ENCODE measurements at places on chromosomes 12 and 14.

DNA sequence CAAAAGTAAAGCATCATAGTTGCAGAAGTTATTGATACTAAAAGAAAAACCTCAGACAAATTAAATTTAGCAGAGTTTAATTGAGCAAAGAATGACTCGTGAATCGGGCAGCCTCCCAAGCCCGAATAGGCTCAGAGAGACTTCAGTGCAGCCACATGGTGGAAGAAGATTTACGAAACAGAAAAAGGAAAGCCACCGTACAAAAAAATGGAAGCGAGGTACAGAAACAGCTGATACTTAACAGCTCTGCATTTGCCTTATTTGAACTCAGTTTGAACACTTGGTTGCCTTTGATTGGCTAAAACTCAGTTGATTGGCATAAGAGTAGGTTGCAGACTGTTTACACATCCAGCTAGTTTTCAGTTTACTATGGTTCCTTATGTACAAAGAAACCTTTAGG, 12.9 kb downstream of the TTC9 start:
- peak; percentile 30 for DNase-seq

DNA sequence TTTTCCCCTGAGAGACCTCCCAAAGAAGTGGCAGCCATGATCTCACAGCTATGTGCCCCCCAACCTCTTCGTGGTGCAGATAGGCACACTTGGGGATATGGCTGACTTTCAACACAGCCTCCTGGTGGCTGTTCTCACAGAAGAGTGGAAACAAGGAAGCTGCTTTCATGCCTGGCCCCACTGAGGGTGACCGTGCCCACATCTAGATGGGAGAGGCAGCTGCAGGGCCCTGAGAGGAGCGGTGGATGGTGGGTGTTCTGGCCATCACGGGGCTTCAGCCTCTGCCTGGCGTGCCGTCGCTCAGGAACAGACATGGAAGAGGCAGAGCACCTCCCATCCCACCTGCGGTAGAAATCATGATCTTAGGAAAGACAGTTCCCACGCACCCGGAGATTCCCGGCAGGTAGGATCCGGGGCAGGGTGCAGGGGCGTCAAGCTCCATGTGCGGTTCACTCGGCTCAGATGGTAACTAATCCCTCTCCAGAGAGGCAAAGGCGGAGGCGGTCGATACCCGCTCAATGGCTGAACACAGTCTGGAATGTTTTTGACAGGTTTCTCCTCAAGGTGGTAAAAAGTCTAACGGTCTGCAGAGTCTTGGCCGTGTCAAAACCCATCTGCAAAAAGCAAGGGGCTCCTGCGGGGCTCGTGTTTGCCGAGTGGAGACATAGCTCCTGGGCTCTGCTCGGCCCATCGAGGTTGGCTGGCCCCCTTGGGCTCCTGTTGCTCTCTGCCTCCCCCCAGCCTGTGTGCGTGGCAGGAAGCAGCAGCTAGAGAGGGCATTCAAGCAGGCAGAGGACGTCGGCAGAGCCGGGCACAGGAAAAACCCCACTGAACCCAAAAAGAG, 225.2 kb upstream of the RTL1 start:
- no peak for DNase-seq

- DNase-seq, result no peak
These were observed 10.4 kb upstream of the FZD10 start for GRCh38 chr12:130151846-130152245.

DNA sequence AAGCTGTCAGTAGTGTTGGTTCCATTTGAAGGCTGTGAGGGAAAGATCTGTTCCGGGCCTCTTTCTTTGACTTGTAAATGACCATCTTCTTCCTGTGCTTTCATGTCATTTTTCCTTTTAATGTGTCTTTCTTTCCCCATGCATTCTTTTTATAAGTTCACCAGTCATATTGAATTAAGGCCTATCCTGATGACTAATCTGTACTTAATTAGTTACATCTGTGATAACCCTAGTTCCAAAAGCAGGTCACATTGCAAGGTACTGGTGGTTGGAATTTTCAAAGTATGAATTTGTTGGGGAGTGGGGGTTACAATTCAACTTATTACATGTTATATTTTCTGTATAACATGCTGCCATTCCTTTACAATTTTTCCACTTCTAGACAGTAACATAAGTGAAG, 1642.1 kb upstream of the FLRT2 start:
- no peak for DNase-seq

DNA sequence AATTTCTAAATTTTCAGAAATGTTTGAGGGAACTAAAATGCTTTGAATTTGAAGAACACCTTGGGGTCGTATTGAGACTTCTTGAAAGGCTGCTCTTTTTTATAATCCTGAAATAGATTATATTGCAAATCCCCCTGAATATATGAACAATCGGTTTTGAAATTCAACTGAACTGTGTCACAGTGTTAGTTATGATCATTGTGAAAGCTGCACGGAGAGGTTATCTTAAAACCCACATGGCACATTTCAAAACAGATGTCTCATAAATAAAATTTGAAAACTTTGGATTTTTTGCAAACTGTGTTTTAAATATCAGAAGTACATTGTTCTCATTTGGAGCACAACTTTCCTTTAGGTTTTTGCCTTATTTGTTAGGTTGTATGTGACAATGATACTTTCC, 218.4 kb downstream of the TMEM117 start:
- DNase-seq, result no peak

GRCh38 chr12:95545731-95546490, 5.4 kb downstream of the USP44 start:
- no peak for DNase-seq

DNA sequence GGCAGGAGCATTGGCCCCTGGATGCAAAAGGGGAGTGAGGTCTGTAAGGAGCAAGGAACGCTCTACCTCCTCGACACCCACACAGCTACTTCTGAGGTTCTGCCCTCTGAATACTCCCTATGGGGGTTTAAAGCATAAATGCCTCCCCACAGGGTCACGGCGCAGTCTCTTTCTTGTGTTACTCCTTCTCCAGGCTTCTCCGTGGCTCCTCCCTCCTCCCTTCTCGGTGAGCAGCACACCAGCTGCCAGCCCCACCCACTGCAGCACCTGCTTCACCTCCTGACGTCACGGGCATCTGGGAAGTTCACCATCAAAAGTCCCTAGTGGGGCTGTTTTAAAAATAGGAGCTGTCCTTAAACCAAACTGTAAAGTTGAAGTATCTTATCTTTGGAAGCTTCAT, 67.3 kb downstream of the SPTB start:
- peak; percentile 57 for DNase-seq

- DNase-seq, result no peak
These were observed 120.0 kb downstream of the RPS6KA5 start for GRCh38 chr14:90940318-90940962.

- peak; percentile 95 for DNase-seq
These were observed 18.6 kb downstream of the RASSF8 start for GRCh38 chr12:25977047-25977446.

- no peak for DNase-seq
These were observed 94.3 kb downstream of the PELI2 start for GRCh38 chr14:56212521-56212920.

DNA sequence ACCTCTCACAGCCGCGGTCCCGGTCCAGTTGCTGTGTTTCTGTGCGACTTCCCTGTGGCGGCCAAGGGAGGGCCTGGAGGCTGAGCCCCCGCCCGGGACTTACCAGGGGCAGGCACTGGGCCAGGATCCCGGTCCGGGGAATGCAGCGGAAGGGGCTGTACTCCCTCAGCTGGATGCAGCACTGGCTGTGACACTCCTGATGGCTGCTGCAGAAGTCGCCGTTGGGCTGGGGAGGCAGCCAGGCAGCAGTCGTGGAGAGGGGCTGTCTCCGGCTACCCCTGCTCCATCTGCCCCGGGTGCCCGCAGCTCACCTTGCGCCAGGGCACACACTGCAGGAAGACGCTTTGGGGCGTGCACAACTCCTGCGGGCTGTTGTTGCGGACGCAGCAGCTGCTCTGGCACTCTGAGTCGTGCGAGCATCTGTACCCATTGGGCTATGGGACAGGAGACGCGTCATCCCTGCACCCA, 6.2 kb downstream of the LRCOL1 start:
- DNase-seq, result no peak

DNA sequence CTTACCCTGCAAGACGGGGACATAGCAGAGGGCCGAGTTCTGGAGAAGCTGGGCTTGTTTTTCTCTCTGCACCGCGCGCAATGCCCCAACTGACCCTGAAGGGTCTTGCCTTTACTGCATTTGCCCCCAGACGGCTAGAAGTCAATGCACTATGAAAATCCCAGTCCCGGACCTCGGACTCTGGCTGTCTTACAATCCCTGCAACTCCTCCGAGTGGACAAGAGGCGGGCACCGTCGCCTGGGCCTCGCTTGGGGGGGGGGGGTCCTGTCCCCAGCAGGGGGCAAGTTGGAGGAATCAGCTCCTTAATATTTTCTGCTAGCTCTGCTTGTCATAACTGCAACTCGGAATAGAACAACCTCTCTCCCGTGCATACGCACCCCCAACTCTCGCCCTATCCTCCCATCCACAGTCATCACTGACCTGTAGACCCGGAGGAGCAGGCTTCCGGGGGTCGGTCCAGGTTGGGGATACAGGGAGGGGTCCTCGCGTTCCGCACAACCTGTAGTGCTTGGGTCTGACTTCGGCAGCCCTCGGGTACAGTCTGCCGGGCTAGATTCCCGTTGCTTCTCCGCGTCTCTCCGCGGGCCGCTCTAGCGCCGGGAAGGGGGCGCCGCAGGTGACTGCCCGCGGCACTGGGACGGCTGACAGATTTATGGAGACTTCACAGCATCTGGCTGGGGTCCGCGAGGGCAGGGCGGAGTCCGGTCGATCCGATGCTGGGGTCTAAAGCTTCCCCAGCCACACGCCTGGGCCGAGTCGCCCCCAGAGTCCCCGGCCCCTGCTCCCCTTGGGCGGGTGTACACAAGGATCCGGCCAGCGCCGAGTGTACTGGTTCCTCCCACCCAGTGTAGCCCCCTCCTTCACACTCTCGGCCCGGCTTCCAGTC, 3.3 kb upstream of the PAX9 start:
- DNase-seq, result no peak

DNA sequence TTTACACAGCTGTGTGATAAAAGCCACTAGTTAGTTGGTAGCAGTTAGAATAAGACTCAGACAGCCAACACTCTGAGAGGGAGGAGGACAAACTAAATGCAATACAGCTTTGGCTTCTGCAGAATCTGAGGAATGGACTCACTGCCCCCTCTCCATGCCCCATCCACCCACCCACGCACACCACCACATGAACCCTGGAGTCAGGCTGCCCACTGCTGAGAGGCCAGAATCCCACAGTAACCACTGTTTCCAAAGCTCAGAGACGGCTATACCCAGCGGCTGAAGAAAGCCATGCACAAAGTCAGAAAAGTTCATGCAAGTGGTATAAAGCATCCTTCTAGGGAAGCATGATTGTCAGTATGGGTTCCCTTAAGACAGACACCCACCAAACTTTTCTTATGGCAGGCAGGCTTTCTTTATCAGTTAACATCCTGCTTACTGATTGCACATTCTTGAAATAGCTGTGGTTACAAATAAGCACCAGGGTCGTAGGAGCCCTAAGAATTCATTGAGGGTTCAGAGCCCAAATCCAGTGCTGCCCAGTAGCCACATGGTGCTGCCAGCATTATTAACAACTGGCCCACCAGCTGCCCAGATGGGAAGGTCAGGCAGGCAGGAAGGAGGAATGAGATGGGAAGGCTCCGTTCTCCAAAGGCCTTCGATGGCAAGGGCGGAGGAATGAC, 61.5 kb downstream of the NT5DC3 start:
- DNase-seq, result no peak

- DNase-seq, result peak; percentile 77
These were observed at the start of gene GABARAPL1 for GRCh38 chr12:10212739-10213131. Gene GABARAPL1 (plus strand): TSS chr12:10212877. CDS start chr12:10213130, 253 bp downstream.

GRCh38 chr14:78950649-78951048, 780.5 kb downstream of the NRXN3 start:
- peak; percentile 52 for DNase-seq

GRCh38 chr12:47892819-47893218, 12.0 kb downstream of the VDR start:
- peak; percentile 19 for DNase-seq

DNA sequence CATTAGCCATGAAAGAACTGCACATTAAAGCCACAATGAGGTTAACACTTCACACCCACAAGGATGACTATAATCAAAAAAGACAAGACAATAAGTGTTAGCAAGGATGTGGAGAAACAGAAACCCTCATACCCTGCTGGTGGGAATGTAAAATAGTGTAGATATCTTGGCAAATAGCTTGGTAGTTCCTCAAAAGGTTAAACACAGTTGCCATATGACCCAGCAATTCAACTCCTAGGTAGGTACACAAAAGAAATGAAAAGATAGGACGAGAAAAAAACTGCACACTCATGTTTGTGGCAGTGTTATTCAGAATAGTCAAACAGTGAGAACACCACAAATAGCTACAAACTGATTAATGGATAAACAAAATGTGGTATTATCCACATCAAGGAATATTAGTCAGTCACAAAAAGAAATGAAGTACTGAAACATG, 93.5 kb downstream of the ATXN2 start:
- no peak for DNase-seq

GRCh38 chr12:14554281-14555007, 13.2 kb downstream of the PLBD1 start:
- peak; percentile 90 for DNase-seq

DNA sequence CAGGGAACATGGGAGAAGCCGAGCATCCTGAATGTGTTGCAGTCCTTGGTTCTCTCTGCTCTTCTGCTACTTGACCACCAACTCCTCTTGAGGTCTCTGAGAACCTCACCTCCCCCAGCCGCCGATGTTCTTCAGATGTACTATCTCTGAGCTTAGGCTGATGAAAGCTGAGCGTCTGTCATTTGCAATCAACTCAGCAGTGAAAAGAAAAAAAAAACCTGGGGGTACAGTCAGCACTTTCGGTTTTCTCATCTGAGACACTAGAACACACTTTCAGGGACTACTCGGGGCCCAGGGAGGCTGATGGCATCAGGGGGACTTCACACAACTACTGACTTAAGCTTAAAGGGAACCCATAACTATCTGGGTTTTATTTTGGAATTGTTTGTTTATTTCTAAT, 9.6 kb upstream of the FLVCR2 start:
- DNase-seq, result no peak

GRCh38 chr12:69682110-69682755, 16.9 kb downstream of the BEST3 start:
- no peak for DNase-seq

DNA sequence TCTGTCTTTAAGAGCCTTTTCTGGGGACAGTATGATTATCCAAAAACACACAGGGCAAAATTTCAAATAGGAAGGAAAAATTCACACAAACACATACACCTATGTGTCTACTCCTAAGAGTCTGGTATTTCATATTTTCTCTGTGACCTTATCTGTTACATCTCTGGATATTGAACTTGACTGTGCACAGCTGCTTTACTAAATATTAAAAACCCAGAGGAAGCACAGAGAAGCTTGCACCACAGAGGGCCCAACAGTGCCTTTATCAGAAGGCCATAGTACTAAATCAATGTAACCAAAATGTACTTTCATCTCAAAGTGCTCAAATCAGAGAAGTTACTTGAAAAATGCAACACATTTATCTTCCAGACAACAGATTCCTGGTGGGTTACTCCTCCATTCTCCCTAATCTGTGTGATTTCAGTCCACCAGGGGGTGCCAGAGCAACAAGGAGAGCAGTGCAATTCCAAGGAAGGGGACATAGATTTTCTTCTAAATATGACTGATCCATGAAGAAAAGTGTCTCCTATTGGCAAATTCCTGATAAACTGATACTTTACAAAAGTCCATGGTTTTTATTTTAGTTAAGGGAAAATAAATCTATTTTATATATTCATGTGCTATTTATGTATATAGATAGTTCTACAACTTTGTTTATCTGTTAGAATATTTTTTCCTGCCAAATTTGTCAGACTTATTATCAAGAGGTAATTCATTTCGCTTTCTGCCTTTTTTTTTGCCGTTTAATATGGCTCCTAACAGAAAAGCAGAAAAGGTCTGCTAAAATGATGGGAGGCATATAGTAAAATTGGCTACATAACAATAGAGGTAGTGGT, 617.6 kb downstream of the LRFN5 start:
- peak; percentile 66 for DNase-seq

- no peak for DNase-seq
These were observed 1.5 kb upstream of the KCNH3 start for GRCh38 chr12:49537231-49537751.
